ENCODE measurements at places on chromosomes 3 and 15. TPM values are rescaled to one million over a fixed set of nuclear protein-coding genes. Genes with fewer than 3 reads are reported as not detected.

- no peak for DNase-seq
Observed at GRCh38 chr3:138653567-138653966, 45.0 kb downstream of the FAIM start.

DNA sequence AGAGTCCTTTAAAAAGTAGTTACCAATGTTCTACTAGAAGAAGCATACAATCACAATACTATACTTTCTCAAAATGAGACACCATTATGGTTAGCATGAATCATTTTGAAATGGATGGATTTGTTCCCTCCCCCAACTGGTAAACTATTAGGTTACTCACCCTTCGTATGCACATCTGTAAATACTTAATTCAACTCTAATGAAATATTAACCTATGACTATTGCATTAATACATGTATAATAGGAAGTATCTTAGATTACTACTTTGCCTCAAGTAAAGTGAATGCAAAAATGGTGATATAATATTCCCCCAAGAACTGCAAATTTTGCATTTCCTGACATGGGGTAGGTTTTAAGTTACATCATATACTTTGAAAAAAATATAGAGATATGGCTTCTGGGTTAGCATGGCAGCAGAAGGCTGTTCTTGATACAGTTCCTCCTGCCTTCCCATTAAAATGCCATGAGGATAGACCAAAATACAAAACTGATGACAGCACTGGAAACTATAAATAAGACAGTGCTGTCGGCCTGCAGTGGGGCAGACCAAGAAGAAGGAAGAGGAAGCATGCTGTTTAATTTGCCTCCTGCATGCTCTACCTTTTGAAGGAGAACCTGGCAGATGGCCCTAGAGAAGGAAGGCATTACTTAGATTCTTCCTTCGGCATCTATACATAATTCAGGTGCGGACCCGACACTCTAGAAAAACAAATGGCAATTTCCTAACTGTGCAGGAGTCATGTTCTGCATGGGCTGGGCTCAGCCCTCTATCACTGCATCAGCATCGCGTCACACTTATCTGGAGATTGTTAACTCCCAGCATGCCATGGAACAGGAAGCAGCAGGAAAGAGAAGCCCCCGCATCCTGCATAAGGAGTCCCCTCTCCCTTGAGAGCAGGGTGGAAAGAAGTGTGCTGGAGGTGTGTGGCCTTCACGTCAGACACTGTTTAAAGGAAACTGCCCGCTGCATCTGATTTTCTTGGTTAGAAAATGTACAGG lies 41.8 kb upstream of the NEO1 start:
- DNase-seq: no peak

GRCh38 chr15:43872416-43873020 lies 45.7 kb downstream of the WDR76 start:
- DNase-seq: no peak

DNA sequence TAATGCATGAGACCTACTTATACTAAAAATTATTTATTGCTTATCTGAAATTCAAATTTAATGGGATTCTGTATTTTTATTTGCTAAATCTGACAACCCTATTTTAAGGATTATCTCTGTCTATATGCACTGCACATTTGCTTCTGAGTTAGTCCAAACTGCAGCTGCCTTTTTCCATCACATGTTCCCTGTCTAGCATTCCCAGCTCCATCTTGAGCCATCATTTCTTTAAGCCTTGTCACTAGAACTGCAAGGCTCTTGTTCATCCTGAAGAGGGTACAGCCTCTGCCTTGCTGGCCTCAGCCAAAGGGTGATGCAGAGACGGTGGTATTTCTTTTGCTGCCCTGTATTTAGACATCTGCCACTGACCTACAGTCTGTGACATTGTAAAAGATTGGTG lies 125.8 kb upstream of the STT3B start:
- no peak for DNase-seq

GRCh38 chr15:26051761-26052675 lies 188.9 kb upstream of the ATP10A start:
- no peak for DNase-seq

DNA sequence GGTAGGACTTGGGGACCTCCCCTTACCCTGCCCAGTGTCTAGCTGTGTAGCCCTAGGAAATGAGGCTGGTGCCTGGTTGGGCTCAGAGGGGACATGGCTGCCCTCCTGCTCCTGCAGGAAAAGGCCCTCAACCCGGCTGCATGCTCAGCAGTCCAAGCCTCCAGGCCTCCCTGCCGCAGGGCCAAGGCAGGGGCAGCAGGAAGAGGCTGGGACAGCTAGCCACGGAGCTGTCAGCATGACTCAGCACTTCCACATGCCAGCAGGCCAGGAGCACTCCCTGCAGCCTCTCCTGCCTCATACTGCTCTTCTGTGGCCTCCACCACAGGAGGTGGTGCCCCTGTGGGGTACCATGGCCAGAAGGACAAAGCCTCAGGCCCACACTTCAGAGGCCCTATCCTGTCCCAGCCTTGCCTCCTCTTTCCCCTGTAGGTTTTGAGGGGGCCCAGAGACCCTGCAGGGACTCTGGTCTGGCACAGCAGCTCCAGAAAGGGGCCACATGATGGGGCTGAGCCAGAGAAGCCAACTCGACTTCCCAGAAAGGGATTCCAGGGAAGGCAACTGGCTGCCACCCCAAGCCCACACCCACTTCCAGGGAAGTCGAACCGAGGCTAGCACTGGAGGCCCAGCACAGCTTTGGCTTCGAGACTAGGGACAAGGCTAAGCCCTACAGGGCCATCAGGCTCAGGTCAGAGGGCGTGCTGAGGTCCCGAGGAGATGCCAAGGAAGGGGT lies 19.5 kb downstream of the TKT start:
- no peak for DNase-seq

DNA sequence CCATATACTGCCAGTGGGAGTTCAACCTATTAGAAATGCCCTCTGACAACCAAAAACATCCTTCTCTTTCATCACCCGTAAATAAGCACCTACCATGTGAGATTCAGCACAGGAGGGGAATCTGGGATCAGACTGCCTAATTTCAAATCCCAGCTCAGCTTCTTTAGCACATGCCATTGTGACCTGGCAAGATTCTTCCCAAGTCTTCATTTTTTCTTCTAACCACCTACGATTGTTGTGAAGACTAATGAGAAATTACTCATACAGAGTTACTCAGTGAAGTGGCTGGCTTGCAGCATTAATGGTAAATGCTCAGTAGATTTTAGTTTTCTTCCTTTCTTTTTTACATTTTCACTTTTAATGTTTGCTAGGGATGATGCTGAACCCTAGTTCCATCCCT lies 176.7 kb downstream of the PDZRN3 start:
- no peak for DNase-seq

- no peak for DNase-seq
Observed at GRCh38 chr15:75666823-75667501, 19.2 kb downstream of the SNX33 start.

GRCh38 chr3:160665231-160665630 lies 11.7 kb upstream of the ARL14 start:
- DNase-seq: no peak

DNA sequence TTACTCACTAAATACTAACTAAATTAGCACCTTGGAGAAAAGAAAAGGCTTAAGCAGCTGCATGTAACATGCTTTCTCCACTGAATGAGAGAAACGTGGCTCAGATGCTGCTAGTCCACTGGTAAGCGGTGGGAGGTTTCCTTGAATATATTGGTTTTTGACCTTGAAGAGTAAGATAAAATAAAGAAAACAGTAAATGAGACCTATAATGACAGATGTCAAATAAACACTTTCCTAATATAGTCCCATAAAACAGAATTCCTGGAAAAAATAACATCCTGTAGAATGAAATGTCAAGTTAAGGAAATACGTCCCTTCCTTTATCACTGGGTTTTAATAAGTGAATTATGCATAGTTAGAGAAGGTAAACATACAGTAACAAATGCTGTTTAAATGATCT lies 215.0 kb downstream of the DPH6 start:
- DNase-seq: no peak

The PFN2 gene
- total RNA-seq: 3.3 TPM

The GPR176 gene
- total RNA-seq: not detected

The GOLGA8T gene
- not detected for total RNA-seq

The CHST2 gene
- total RNA-seq: 4.9 TPM

The MKRN3 gene
- 2.8 TPM for total RNA-seq

The ITGA11 gene
- total RNA-seq: not detected

The SETMAR gene
- 12.9 TPM for total RNA-seq

The SPATA12 gene
- total RNA-seq: not detected

The CLEC3B gene
- 0.99 TPM for total RNA-seq

Measured in CD4-positive, CD25-positive, alpha-beta regulatory T cell (primary cell).